ENCODE measurements at places on chromosomes 16 and 17.

- DNase-seq, result no peak
Observed at GRCh38 chr17:79630126-79630525, 19.3 kb upstream of the RBFOX3 start.

- DNase-seq, result no peak
Observed at GRCh38 chr17:10177131-10177912, 21.1 kb downstream of the GAS7 start.

DNA sequence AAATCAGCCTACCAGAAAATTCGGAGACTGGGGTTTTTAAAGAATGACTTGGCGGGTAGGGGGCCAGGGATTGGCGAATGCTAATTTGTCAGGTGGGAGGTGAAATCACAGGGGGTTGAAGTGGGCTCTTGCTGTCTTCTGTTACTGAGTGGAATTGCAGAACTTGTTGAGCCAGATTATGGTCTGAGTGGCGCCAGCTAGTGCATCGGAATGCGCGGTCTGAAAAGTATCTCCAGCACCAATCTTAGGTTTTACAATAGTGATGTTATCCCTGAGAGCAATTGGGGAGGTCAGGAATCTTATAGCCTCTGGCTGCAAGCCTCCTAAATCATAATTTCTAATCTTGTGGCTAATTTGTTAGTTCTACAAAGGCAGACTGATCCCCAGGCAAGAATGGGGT, 762 bp upstream of the RBL2 start:
- no peak for DNase-seq

- DNase-seq, result no peak
Observed at GRCh38 chr17:73096866-73097265, 4.4 kb upstream of the SLC39A11 start.

DNA sequence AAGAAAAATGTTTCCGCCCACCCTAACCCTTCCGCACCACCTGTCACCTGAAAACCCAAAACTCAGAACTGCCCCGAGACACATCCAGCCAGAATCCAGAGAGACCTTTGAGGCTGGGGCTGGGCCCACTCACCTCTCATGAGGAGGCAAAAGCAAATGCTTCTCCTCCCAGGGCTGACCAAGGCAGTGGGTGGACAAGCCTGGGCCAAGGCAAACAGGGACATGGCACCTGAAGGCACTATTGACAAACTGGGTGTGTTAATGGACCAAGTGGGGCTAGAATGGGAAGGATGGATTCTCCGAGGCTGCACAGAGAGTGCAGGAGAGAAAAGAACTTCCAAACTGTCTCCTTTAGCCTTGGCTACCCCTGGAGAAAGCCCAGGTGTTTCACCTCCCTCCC, 54.4 kb downstream of the SOX9 start:
- no peak for DNase-seq

GRCh38 chr17:69320210-69320907, 6.6 kb downstream of the ABCA5 start:
- DNase-seq, result no peak

DNA sequence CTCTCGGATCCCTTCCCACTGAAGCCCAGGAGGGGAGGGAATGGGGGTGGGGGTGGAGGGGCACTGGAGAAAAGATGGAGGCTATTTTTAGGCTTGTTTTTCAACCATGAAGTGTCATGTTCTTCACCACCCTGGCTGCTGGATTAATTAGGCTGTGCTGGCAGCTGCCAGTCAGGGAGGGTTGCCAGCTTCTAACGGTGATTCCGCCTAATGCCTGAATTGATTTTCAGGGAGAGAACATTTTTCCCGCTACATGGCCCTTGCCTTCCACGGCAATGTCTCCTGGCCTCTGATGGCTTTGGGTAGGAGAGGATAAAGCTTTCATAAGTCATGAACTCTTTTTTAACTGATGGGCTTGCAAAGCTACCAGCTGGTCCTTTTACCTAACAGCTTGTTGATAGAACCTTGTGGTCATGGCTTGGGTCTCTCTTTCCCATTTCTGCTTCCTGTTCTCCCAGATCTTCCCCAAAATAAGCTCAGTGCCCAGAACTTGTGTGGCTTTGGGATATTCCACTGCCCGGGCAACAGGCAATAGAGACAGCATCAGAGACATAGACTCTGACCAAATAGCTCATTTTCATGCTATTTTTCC, 167.4 kb downstream of the PITPNC1 start:
- peak; percentile 71 for DNase-seq

DNA sequence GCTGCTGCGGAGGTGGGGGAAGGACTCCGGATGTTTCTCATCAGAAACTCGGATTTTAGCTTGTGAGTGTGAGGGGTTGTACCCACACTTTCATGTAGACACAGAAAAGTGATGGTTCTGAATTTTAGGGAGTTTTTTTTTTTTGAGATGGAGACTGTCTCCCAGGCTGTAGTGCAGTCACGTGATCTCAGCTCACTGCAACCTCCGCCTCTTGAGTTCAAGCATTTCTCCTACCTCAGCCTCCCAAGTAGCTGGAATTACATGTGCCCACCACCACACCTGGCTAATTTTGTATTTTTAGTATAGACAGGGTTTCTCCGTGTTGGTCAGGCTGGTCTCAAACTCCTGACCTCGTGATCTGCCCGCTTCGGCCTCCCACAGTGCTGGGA, 22.4 kb upstream of the GNG13 start:
- DNase-seq, result no peak

DNA sequence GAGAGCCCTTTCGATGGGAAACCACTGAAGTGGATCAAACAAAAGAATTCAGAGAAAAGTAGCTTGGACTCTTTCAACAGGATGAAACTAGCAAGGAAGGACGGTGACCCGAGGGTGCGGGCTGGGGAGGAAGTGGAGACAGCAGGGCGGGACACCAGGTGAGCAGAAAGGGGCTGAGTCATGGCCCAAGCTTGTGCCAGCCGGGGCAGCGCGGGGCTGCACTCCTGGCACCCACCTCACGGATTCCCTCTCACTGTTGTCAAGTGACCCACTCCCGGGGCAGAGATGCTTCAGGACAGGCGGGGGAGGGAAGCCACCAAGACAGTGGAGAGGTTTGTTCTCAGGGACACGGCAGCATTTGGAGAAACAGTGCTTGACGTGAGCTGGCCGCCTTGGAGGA, 10.7 kb upstream of the RNF222 start:
- no peak for DNase-seq

DNA sequence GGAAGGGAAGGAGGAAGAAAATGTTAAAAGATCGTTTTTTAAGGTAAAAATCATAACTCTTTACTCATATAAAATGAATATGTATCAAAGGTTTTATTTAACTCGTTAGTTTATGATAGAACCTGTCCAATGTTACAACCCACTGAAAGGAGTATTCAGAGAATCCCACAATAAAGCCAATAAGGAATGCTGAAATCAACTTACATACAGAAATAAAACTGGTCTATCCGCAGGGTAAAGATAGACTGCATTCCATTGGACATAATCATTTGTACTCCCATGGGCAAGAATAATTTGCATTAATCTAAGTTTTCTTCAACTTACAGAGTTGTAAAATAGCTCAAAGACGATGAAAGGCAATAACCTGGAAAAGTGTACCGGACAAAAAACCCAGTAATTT, 17.9 kb upstream of the BEAN1 start:
- no peak for DNase-seq

DNA sequence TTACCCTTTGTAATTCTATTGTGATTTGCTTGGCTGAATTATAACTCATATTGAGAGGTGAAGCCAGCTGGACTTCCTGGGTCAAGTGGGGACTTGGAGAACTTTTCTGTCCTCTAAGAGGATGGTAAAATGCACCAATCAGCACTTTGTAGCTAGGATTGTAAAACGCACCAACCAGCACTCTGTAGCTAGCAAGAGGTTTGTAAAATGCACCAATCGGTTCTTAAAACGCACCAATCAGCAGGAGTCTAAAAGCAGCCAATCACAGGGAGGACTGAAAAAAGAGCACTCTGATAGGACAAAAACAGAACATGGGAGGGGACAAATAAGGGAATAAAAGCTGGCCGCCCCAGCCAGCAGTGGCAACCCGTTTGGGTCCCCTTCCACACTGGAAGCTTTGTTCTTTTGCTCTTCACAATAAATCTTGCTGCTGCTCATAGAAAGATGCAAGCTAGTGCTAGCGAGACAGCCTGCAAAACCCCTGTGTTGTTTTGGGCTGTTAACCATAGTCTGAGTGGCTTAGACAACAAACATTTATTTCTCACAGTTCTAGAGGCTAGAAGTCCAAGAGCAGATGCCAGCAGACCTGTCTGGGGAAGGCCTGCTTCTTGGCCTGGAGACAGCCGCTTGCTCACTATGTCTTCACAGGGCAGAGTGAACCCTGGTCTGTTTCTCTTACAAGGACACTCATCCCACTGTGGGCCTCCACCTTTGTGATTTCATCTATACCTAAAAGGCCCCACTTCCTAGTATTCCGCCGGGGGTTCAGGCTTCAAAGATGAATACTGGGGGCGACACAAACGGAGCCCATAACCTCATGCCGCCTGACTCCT, 39.0 kb upstream of the CRISPLD2 start:
- DNase-seq, result no peak

- DNase-seq, result no peak
Observed at GRCh38 chr17:64277831-64278562, 14.9 kb upstream of the TEX2 start.

DNA sequence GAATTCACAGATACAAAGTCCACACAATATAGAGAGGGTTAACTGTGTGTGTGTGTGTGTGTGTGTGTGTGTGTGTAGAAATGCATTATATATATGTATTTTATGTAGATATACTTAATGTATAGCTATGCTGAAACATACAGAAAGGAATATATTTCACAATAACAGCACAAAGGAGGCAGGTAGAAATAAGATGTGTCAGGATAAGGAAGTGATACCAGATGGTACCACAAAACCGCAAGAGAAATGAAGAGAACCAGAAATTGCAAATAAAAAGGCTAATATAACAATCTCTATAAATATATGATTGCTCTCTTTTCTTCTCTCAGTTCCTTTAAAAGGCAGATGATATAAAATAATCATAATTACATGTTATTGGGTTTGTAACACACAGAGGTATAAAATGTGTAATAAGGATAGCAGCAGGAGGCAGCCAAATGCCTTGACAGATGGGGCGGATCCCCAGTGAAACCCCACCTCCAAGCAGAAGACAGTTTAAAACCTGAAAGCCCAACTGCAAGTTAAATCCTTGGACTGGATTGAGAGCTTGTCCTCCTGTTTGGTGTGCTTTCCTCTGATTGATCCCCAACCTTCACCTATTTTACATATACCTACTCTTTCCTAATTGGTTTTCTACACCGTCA, 365.4 kb upstream of the C16orf82 start:
- no peak for DNase-seq

GRCh38 chr16:8519179-8519578, 71.1 kb downstream of the TMEM114 start:
- DNase-seq, result no peak

DNA sequence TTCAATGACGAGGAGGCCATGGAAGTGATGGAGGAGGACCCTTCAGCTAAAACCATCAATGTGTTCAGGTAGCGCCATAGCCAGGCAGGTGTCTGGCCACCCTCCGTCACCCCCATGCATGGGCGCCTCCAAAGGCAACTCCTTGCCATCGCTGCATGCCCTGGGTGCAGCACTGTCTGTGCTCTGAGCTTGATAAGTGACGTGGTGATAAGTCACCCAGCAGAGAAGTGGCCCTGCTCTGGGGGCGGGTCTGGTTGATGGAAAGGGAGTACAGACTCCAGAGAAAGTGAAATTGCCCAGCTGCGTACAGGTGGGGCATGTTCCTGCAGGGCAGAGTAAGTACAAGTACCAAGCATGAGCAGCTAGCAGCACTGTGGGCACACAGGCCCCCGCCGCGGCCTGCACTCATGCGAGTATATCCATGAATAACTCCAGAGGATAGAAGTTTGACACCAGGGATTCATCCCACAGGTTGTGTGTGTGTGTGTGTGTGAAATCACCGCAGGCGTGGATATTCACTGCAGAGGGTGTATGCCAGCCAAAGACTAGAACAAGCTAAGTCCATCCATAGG, 13.1 kb downstream of the DNAI2 start:
- DNase-seq, result no peak

DNA sequence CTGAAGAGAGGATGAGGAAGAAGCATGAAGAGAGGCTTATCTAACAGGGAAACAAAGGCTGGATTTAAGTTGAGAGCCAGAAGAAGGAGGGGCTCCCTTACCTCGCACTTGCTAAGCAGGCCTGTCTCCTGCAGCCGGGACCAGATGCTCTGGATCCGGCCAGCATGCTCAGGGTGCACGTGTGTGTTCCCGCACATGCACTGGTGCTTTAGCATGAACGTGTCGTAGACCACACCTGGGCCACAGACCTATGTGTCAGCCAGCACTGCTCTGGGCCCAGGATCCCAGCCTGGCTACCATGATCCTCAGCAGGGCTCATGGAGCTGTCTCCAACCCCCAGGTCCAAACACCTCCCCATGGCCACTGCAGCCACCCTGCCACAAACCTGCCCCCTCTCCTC, 14.4 kb downstream of the G6PC3 start:
- DNase-seq, result no peak

DNA sequence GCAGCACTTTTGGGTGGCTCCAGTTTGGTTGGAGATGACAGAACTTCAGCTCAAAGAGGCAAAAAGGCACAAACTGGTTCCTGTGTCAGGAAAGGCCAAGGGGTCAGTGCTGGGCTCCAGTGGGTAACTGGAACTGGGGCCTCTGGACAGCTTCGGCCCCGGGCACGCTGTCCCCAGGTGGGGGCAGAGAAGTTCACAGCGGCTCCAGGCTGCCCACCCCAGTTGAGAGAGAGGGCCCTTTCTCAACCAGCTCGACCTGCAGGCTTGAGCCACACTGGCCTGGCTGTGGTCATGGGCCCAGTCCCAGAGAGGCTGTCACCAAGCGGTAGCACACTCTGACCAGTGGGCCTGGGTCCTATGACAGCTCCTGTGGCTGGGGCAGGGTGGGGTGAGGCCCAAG, 24.5 kb downstream of the ADCY7 start:
- DNase-seq, result no peak

DNA sequence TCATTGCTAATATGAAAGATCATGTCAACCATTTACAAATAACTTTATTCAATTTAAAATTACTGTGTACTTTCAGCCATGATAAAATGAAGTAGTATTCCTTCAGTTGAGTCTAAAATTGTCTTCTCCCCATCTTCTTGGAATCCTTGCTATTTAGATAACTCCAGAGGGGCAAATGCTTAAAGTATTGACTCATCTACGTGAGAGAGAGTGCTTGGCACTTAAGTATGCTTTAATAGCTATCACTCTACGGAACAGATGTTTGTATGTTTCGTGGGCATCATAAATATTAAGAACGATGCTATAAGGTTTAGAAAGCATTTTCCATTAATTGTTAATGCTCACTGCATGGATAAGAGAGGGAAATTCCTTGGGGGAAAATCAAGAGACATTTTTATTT, 69.3 kb upstream of the MED13 start:
- DNase-seq, result no peak

- DNase-seq, result no peak
Observed at GRCh38 chr17:77708936-77709335, 249.6 kb upstream of the TNRC6C start.

DNA sequence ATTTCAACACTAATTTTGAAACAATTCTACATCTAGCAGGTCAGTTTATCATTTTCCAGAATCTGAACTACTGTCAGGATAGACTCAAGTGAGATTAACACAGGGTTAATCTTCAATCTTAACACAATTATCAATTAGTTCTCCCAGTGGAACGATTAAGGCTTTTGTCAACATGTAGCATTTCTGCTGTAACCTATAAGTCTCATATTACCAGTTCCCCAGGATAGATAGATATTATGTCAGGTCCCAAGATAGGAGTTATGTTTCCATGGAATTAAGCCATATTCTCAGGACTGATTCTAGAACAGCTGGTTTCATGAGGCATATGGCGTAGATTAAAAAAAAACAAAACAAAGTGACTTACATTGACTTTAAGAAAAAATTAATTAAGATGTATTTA, 4.4 kb upstream of the FBF1 start:
- DNase-seq, result no peak

GRCh38 chr17:73228748-73229236, 32.9 kb downstream of the CPSF4L start:
- no peak for DNase-seq

- no peak for DNase-seq
Observed at GRCh38 chr17:35730400-35731005, 936 bp upstream of the RASL10B start.

Measured in cerebellar cortex (tissue), 1 donor.